Psoas muscle (tissue), 8 donors: ENCODE measurements at places on chromosomes 2 and 18. TPM values are rescaled to one million over a fixed set of nuclear protein-coding genes. Genes with fewer than 3 reads are reported as not detected.

DNA sequence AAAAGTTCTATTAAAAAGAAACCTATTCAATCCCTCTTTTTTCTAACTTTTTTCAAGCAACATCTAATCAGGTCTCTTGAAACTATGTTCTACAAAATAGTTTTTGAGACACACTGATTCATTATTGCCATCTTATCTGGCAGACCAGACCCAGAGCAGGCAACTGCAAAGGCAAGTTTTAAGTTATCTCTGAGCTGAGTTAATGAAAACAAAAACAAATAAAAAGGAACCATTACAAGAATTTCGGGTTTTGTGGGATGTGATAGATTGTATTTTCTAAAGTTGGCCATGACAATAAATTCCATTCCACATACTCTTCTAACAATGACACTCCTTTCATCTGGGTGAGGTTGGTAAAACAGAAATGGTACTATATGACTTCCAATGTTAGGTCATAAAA, 15.2 kb upstream of the TWSG1 start:
- no peak for DNase-seq

Gene SERPINB13
- not detected for polyA plus RNA-seq

Gene TTC39C
- polyA plus RNA-seq = 0.51 TPM

DNA sequence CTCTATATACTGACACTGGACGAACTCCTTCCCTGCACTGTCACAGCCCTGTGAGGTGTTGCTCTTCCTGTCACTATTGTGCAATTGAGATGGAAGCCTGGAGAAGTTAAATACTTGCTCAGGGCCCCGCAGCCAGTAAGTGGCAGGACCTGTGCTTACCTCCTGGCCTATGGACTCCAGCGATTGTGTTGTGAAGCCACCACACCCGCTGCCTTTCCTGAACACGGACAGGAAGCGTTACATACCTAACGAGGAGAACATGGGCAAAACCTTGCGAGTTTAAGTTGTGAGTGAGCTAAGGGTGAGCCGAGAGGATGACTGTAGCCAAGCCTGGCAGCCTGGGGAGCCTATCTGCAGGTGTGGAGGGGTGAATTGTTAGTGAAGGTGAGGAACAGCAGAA, 26.1 kb downstream of the RAB31 start:
- no peak for DNase-seq

DNA sequence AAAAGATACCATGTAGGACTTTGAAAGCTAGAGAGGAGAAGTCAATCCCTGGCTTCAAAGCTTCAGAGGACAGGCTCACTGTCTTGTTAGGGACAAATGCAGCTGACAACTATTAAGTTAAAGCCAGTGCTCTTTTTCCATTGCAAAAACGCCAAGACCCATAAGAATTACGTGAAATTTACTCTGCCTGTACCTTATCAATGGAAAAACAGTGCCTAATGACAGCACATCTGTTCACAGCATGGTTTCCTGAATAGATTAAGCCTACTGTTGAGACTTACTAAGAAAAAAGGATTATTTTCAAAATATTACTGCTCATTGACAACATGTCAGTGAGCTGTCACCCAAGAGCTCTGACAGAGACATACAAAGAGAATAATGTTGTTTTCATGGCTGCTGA, 52.9 kb downstream of the ANKRD12 start:
- no peak for DNase-seq

DNA sequence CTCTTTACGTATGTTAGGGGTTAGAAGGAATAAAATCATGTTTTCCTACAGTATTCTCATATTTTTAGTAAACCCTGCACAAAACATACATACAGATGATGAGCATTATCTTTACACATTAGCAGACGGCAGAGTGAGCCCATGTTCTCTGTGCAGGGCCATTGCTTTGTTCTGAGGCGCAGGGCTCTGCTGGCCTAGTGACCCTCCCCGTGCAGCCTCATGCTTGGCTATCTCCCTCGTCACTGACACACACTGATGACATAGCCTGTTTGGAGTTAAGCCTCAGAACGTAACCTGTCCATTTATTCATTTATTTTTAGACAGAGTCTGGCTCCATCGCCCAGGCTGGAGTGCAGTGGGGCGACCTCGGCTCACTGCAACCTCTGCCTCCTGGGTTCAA, 115.9 kb upstream of the FOSL2 start:
- peak; percentile 18 for DNase-seq

Gene CD8B2
- polyA plus RNA-seq = not detected

DNA sequence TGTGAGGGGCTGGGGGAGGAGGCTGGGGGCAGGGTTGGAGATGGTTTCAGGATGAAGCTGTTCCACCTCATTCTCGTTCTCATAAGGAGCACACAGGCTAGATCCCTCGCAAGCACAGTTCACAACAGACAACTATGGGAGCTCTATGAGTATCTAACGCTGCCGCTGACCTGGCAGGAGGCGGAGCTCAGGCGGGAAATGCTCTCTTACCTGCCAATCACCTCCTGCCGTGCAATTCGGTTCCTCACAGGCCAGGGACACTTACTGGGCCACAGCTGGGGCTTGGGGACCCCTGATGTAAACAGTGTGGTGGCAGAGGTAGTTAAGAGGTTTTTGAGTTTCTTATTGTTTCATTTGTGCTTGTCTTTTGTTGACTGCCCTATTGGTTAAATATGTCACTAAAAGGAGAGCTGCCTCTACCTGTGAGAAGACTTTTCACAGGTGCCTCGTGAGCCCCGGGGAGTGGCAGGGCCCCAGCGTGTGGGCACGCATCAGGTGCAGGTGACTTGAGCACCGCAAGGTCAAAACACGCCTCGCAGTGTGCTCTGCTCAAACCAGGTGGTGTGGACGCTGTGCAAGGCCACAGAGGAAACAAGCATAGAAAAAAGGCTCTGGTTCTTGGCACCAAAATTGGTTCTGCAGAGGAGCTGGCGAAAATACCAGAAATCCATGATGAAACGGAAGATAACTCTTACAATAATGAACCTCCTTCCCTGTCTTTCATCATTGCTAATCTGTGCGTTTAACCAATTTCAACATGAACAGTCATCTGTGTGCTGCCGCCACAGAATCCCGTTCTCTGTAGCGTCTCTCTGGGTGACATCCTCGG, 10.2 kb downstream of the MLPH start:
- no peak for DNase-seq

DNA sequence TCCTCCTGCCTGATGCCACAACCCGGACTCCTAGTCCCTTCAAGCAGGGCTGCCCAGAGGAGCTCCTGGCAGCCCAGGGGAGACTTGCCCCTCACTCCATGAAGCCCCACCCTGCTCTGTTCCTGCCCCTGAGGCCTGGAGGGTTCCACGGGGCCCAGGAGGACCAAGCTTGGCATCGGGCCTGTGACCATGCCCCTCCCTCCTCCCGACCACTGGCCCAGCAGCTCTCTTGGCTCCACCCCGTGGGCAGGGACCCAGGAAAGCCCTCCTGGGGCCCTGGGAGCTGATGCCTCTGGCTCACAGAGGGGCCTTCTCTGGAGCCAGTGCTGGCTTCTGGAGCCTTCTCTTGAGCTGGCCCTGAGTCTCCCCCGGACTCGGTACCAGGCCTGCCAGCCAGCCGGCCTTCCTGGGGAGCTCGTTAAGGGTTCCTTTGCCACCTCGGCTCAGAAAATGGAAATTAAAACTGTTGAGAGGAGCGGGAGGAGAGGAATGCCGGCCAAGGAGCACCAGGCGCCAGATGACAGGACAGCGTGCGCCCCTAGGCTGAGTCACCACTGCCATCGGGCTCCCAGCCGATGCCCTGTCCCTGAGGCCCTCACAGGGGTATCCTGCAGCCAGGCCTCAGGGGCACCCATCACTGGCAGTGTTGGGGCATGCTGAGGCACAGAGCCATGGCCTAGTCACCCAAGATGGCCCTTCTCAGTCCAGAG, 40.6 kb upstream of the SNED1 start:
- peak; percentile 25 for DNase-seq

DNA sequence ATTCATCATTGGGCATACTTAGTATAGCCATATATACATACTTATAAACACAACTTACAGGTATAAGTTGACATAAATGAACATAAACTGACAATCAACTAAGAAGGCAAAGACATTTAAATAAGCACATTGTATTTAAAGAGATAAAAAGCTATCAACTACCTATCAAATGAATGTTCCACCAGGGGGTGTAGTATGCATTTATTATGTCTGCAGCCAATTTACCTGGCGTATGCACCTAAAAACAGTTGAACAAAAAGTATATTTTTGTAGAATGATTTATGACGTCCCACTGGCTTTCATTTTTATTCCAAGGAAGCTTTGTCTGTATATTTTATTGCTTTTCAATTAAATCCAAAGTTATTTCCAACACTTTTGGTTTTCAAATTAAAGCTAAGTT, 323.5 kb downstream of the AFF3 start:
- DNase-seq = no peak

DNA sequence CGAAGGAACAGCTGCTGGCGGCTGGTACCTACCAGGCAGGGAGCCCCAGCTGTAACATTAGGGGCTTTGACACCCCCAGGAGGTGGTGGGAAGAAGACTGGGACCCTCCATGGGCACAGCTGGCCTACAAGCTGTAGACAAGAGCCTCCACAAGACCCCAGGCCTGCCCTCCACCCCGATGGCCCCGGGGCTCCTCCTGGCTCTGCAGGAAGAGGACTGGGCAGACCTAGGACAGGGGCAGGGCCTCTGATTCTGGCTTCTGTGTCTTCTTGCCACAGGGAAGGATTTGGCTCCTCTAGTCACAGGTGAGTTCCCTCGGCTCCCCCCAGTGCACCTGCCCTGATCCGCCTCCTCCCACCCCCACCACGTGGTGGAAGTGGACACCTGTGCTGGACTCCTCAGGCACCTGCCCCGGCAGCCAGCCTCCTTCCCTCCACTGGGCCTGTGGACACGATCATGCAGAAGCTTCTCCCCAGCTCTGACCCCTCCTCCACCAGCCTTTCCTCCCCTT, 53.4 kb upstream of the ODC1 start:
- no peak for DNase-seq

- DNase-seq = no peak
Observed at GRCh38 chr2:237556773-237557632, 9.4 kb upstream of the PRLH start.

Gene ANKRD23
- 256 TPM for polyA plus RNA-seq

Gene FEV
- polyA plus RNA-seq = not detected

Gene PLCL1
- polyA plus RNA-seq = 12.6 TPM

DNA sequence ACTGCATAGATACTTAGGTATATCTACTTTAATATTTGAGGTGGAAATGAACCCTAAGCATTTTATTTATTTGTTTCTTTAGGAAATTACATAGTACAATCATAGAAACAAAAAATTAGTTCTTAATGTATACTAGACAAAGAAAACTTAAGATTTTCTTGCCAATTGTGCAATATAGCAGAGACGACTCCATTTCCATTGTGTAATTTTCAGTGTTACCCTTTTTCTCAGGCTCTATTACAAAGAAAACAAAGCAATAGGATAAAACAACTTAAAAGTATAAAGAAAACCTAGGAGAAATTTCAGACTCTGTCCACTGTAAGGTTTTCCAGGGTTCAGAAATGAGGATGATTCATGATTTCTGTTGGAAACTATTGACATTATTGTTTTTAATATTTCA, 89.0 kb upstream of the SERTAD2 start:
- no peak for DNase-seq

DNA sequence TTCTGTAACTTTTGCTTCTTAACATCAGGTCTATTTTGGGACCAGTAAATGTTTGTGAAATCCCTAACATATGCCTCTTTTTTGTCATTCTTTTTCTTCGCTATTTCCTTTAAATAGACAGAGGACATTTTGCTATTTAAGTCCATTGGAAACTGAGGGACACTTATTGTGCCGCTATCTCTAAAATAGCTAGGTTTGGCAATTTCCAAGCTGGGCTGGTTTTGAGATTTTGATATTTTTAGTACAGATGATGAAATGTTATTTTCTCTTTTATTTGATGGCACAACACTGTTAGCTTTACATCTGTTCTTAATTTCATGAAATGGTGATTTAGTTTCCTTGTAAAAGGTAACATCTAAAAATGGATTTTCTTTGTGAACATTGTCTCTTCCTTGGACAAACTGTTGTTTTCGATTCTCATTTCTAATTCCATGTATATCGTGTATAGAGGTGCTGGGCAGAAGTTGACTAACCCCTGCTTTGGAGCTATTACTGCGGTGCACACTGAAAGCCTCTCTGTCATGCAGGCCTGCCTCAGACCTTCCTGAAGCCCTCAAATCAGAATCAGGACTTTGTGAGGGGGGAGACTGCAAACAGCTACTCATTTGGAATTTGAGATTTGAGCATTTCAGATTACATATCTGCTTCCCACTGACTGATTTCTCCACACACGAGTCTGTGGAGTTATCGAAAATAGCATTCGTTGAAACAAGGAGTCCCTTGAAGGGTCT, 594 bp downstream of the RAD51AP2 start:
- DNase-seq = no peak

GRCh38 chr2:71939588-71940535, 207.8 kb downstream of the CYP26B1 start:
- DNase-seq = peak; percentile 84

- no peak for DNase-seq
Observed at GRCh38 chr2:95393901-95394300, 8.6 kb upstream of the FAHD2A start.

DNA sequence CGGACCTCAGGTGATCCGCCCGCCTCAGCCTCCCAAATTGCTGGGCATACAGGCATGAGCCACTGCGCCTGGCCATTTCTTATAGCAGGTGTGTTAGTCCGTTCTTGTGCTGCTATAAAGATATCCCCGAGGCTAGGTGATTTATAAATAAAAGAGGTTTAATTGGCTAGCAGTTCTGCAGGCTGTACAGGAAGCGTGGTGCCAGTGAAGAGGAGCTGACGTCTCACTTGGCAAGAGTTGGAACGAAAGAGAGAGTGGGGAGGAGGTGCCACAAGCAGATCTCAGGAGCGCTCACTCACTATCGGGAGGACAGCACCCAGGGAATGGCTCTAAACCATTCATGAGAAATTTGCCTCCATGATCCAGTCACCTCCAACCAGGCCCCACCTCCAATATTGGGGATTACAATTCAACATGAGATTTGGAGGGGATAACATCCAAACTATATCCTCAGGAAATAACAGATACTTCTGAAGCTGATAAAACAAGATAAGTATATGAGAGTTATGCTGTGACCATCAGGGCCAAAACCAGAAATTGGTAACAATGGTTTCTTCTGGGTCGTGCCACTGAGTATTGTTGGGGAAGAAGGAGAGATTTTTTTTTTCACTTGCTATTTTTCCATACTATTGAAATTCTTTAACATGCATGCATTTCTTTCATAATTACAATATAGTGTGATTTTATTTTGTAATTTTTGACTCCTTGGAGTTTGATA, 7.4 kb upstream of the RMC1 start:
- DNase-seq = no peak

DNA sequence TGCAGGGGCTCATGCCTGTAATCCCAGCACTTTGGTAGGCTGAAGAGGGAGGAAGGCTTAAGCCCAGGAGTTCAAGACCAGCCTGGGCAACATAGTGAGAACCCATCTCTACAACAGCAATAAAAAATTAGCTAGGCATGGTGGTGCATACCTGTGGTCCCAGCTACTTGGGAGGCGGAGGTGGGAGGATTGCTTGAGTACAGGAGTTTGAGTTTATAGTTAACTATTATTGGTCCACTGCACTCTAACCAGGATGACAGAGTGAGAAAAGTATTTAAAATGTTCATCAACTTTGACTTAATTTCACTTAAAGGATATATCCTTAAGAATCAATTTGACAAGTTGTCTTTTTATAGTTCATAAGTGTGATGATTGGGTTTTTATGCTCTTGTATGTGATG, 14.3 kb upstream of the GPD2 start:
- DNase-seq = no peak

GRCh38 chr2:11022064-11022463, 110.3 kb downstream of the KCNF1 start:
- DNase-seq = no peak

GRCh38 chr18:39007031-39007902, 1441.7 kb upstream of the CELF4 start:
- DNase-seq = no peak
